CD4-positive, alpha-beta T cell treated with Interleukin-15 for 1 hour (primary cell): ENCODE measurements at places on chromosomes 2 and 18.

GRCh38 chr2:233428008-233428407 is 73.7 kb downstream of the DGKD start:
- DNase-seq = no peak

DNA sequence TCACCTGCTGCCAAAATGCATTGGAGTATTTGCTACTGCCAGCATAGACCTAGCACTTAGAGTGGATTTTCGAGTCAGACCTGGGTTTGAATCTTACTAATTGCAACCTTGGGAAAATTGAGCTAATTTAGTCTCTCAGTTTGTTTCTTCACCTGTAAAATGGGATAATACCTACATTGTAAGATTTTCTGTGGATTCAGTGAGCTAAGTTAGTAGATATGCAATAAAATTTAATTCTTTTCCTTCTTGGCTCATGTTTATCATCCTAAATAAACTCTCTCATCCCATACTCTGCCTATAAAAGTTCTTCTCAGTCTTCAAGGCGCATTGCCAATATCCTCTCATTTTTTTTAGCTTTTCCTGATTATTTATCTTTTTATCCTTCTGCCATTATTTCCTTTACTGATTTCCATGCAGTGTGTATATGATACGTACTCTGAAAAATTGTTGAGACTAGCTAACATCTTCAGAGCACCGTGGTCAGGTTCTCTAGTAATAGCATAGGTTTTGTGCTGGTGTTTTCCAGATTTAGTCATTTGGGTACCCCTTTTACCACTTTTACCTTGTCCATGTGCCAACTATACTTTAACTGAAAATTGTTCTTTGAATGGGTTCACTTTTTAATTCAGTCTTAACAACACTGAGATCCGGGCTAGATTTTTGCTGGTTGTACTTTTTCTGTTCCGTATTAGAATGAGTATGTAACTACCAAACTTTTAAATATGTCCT is 7.3 kb downstream of the CEP192 start:
- DNase-seq = no peak

DNA sequence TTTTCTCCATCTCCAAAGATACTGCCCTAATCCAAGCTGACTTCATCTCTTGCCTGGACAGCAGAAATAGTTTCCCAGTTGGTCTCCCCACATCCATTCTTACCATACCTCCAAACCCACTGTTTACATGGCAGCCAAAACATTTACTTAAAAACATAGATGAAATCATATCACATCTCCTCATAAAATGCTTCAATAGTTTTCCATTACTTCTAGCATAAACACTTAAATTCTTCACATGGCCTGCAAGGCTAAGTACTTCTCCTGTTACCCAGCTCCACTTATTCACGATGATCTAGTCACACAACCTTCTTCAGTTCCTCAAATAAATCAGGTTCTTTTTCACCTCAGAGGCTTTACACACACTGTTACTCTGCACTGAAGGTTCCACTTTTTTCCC is 185.8 kb upstream of the ACVR2A start:
- no peak for DNase-seq

DNA sequence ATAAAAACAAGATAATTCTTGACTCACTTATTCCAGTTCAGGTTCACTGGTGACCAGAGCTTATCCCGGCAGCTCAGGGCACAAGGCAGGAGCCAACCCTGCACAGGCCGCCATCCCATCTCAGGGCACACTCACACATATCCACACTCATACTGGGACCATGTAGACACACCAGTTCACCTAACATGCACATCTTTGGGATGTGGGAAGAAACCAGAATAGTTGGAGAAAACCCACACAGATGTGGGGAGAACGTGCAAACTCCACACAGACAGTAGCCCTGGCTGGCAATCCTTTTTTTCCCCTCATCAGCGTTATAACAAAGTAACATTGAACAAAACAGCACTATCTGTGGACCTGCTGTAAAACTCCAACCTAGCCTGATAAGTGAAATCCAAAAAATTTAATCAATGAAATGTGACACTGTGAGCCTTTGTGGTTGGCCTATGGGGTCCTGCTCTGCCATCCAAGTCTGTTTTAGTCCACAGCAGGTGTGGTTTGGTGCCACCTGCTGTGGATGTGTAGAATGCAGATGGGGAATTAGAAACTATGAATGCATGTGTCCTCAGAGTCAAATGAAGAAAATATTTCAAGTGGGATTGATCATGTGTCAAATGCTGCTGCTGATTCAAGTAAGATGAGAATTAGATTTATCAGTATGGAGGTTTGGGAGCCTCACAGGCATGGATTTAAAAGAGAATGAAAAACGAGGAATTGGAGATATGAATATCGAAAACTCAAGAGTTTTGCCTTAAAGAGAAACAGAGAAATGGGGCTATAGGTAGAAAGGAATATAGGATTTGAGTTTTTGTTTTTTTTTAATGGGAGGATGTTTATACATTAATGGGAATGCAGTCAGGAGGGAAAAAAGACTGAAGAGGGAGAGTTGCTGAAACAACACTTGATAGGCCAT is 47.0 kb downstream of the UGP2 start:
- peak; percentile 29 for DNase-seq

GRCh38 chr2:88099798-88100488 is 27.9 kb downstream of the FABP1 start:
- no peak for DNase-seq

GRCh38 chr2:9618410-9618809 is 12.4 kb downstream of the YWHAQ start:
- DNase-seq = peak; percentile 49

DNA sequence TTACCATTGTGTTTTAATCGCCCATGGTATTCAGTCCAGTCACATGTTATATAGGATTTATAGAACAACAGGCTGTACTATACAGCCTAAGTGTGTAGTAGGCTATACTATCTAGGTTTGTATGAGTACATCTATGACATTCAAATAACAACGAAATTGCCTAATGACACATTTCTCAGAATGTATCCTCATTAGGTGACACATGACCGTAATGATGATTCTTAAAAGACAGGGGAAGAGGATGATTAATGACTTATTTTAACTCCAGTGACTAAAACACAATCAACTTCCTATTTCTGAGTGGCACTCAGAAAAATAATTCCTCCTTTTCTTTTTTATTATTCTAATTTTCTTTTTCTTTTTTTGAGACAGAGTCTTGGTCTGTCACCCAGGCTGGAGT is 63.0 kb upstream of the ACSL3 start:
- DNase-seq = no peak

GRCh38 chr2:128311216-128311754 is 7.4 kb downstream of the HS6ST1 start:
- no peak for DNase-seq

- DNase-seq = peak; percentile 58
Observed at GRCh38 chr2:144456680-144457079, 63.2 kb downstream of the ZEB2 start.

- no peak for DNase-seq
Observed at GRCh38 chr2:26349690-26350089, 3.1 kb upstream of the ADGRF3 start.

DNA sequence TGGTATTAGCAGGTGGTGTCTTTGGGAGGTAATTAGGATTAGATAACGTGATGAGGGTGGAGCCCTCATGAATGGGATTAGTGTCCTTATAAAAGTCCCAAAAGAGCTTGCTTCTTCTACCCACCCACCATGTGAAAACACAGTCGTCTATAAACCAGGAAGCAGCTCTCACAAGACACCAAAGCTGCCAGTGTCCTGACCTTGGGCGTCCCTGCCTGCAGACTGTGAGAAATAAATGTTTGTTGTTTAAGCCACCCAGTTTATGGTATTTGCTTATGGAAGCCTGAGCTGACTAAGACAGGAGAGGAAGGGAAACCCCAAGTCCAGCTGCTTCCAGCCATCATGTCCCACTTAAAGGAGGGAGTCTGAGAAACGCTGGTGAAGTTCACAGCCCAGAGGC is 13.6 kb downstream of the ADI1 start:
- no peak for DNase-seq

DNA sequence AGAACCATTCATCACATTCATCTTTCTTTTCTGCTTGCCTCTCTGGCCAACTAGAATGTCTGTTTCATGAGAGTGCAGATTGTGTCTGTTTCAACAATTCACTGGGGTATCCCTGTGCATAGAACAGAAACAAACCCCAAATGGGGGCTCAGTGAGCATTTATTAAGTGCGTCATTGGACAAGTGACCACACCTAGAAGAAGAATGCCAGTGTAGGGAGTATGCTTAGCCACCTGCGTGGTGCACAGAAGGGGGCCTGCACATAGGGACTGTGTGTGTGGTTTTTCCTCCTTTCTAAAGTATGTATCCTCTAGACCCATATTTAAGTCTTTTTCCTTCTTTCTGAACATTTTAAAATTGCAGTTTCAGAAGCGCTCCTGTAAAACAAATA is 255.9 kb downstream of the AGAP1 start:
- DNase-seq = no peak

DNA sequence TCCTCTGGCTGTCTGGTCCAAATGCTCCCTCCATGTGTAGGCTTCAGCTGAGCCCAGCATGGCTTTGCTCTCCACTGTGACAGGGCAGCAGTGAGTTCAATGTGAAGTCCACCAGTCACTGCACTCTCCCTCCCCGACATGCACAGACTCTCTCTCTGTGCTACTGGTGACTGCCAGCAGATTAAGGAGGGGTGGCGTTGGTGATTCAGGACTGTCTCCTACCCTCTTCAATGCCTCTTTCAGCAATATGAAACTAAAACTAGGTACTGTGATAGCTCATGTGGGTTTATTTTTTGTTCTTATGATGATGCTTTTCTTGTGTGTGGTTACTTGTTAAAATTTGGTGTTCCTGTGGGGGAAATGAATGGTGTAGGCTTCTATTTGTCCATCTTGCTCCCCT is 201.0 kb upstream of the RBMS1 start:
- no peak for DNase-seq

GRCh38 chr2:188975497-188976102 is 1.4 kb downstream of the COL3A1 start:
- DNase-seq = no peak
